ENCODE measurements at places on chromosomes 3 and 15.

GRCh38 chr3:191347228-191347627, 16.9 kb upstream of the UTS2B start:
- no peak for DNase-seq

GRCh38 chr15:41544650-41545015, 576 bp upstream of the RPAP1 start:
- no peak for DNase-seq

DNA sequence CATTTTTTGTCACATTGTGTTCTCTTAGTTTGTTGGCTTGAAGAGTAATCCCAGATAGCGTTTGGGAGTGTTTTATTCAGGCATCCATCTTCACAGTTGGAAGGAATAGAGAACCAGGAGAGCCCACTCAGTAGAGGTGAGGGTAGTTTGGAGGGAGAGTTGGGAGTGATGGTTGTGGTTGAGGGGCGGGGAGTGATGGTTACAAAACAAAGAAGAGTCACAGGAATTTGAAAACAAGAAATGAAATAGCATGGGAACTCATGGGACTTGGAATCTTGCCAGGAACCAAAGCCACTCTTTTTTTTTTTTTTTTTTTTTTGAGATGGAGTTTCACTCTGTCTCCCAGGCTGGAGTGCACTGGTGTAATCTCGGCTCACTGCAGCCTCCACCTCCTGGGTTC, 36.3 kb downstream of the DUT start:
- no peak for DNase-seq

DNA sequence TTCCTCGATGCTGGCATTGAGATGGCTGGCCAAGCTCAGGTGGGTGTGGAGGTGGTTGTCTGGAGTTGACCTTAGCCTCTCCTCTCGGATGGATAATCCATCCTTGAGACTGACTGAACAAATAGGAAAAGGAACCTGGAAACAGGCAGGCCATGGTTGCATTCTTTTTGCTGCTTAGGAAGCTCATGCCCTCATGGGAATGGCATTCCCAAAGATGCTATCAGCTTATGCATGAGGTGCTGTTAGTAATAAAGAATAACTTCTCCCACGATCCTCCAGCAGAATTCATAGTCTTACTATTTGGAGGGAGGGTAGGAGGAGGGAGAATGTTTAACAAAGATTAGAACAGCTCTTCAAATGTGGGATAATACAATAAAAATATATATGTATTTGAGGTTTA, 303.0 kb upstream of the TPM1 start:
- no peak for DNase-seq

DNA sequence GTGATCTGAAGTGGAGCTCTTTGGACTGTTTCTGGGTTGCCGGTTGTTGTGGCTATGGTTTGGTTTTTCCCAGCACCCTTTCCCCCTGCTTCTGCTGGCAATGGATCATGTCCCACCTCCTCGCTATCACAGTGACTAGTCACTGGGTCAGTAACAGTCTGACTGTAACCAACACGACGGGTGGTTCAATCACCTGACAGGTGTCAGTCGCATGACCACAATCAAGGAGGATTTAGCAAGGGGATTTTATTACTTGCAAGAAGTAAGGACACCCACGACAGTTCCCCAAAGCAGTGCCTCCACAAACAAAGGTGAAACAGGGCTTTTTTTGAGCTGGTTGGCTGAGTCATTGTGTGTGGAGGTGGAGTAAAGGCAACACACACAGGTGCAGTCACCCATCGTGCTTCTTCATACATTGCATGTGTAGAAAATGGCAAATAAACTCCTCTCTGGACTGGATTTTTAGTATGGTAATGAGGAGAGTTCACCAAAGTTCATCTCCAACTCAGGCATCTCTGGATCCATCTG, 58.8 kb upstream of the FAM3D start:
- DNase-seq = no peak

DNA sequence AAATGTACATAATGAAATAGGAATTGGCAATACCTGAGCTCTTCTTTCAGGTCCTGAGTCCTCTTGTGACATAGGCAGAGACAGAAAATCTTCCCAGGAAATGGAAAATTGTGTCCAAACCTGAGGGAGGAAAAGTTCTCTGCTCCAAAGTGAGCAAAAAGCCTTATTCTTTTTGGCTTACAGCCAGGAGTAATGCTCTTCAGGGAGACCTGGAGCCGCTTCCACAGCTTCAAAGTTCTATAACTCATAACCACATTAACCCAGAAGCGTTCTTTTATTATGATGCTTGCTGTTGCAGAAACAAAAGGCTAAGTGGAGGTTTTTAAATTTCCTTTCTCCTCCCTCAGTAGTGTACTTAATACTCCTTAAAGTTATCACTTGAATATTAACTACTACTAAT, 633 bp downstream of the IGSF10 start:
- no peak for DNase-seq

- DNase-seq = no peak
Measured at GRCh38 chr3:106877627-106878026, 499.6 kb upstream of the CCDC54 start.

DNA sequence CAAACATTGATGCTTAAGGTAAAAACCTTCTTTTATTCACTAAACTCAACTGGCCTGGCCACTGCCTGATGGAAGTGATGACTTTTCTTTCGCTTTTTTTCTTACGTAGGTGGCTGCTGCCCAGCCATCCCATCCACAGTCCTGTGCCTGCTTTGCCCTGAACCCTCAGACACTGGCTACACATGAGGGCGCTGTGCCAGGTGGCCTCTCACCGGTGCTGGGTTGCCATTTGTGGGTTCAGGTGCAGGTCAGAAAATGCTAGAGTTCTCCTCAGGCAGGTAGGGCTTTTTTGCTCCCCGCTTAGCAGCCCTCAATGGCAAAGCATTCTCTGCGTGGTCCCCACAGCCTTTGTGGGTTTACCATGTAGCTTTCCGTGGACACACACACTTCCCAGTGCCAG, 88.3 kb upstream of the PRR23E start:
- no peak for DNase-seq
